Dorsolateral prefrontal cortex (tissue), 122 donors: ENCODE measurements at places on chromosomes 11 and 22. TPM values are rescaled to one million over a fixed set of nuclear protein-coding genes. Genes with fewer than 3 reads are reported as not detected.

KRTAP5-7 gene
- total RNA-seq: 2.0 TPM

CRYBB2 gene
- total RNA-seq: not detected

POTEH gene
- not detected for total RNA-seq

CLCF1 gene
- 0.26 TPM for total RNA-seq

TRIOBP gene
- total RNA-seq: 14.1 TPM

NLRP14 gene
- 1.2 TPM for total RNA-seq

PGAP2 gene
- total RNA-seq: 29.5 TPM

CELSR1 gene
- 0.07 TPM for total RNA-seq

KRTAP5-1 gene
- total RNA-seq: not detected

RTN4R gene
- 42.0 TPM for total RNA-seq

SLC6A5 gene
- total RNA-seq: not detected

DEPDC7 gene
- 1.1 TPM for total RNA-seq

MYOD1 gene
- not detected for total RNA-seq

IFTAP gene
- 33.4 TPM for total RNA-seq

NNMT gene
- total RNA-seq: 2.6 TPM

MAP6 gene
- 125 TPM for total RNA-seq

GLYATL2 gene
- 2.3 TPM for total RNA-seq

PCSK7 gene
- 64.1 TPM for total RNA-seq

PDE3B gene
- 13.8 TPM for total RNA-seq

RASL10A gene
- 26.4 TPM for total RNA-seq

CD6 gene
- total RNA-seq: 3.6 TPM

RIMBP3C gene
- total RNA-seq: 0.23 TPM
